ENCODE measurements at places on chromosomes 16 and 17.

DNA sequence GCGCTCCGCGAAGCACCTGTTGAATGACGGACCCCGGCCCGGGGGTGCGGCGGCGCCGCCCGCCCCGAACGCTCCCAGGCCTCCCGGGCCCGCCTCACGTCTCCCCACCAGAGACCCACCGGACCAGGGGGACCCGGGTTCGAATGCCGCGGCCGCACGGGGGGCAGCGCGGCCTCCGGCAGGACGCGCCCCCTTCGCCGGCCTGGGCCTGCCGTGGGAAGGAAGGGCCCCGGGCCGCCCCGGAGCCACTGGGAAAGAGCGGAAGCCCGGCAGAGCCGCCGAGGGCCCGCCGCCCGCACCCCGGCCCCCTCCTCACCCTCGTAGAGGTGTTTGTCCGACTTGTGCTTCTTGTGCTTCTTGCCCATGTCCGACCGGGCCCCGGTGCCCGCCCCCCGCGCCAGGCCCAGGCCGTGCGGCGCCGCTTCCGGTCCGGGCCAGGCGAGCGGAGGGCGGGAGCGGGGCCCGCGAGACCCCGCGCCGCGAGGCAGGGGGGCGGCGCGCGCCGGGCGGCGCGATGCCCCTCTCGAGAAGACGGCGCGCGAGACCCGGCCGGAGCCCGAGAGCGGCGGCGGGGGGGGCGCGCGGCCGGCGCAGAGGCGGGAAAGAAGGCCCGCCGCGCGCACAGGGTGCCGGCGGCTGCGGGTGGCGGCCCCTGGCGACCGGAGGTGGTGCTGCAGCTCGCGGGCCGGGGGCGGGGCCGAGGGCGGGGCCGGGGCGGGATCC, at the start of gene BRD7:
TSS of gene BRD7 (minus strand) at position 579 of the 723 bp plus-strand sequence. CDS start at position 365, 214 bp downstream.
- peak; percentile 89 for ATAC-seq

- peak; percentile 92 for ATAC-seq
These were observed at the start of gene KLHL36 for GRCh38 chr16:84647828-84648594. Gene KLHL36, plus strand, starts transcription at chr16:84648511. Its CDS starts 2,357 bp downstream, at chr16:84650868.

GRCh38 chr16:79988721-79989220, 388.2 kb upstream of the MAF start:
- no peak for ATAC-seq

GRCh38 chr17:353213-353837, 718 bp upstream of the RPH3AL start:
- ATAC-seq, result peak; percentile 55

GRCh38 chr17:16622540-16623277, 30.9 kb downstream of the ZNF624 start:
- no peak for ATAC-seq

DNA sequence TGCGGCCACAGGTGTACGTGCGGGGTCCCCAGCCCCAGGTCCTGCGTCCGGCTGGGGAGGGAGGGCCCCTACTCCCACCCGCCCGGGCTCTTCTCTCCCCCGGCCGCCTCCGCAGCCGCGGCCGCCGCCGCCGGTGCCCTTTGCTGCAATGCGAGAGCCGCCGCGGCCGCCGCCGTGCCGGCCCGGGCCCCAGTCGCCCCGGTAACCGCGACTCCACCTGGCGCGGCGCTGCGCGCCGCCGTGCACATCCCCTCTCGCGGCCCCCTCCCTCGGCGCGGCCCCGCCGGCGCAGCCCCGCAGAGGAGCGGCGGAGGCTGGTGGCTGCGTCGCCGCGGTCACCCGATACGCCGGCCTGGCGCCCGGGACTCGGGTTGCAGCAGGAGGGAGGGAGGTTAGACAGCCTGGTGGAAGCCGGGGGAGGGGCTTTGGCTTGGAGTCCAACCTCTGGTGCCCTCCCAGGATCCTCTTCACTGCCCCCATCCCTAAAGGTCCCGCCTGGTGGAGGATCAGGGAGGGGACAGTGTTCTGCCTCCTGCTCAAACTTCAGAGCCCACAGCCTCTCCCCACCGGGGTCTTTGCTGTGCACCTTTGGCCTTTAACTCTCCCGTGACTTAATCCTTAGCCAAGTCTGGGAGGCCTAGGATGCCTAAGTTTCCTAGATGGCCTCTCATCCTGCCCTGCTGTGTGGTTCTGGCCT, 32.9 kb downstream of the SRCIN1 start:
- ATAC-seq, result peak; percentile 26

DNA sequence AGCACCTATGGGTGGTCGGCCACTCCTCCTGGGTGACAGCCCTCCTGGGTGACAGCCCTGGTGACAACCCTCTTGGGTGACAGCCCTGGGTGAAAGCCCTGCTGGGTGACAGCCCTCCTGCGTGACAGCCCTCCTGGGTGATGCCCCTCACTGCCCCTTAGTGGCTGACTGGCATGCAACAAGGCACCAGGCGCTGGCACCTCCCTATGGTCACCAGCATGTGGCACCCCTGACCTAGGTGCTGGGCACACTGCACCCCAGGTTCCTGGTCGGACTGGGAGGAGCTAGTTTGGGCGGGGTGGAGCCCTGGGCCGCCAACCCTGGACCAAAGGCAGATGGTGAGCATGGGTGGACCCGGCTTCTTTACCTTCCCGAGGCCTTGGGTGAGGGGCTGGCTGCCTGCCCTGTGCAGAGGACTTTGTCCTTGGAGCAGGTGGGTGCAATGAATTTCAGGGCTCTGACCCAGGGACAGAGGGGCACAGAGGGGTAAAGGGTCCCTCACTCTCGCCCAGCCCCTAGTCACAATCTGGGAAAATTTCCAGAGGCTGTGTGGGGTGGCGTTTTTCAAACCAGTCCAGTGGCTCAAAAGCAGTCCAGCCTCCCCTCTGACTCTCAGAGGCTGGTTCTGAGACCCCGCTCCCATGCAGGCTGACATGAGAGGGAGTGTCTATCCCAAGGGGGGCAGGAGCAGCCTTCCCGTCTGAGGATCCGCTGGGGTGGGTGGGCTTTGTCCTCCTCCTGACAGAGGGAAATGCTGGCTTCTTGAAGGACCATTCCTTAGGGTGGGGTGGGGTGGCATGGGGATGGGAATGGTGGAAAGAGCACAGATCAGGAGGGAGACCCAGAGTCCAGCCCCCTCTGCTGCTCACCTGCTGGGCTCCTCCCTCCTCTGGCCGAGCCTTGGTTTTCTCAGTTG, 25.9 kb upstream of the TNFRSF13B start:
- ATAC-seq, result peak; percentile 54

- no peak for ATAC-seq
These were observed at the start of gene ADAD2 for GRCh38 chr16:84190731-84191388. Gene ADAD2, plus strand, starts transcription at chr16:84191157. Its CDS starts 74 bp downstream, at chr16:84191231.

- peak; percentile 76 for ATAC-seq
These were observed 2.0 kb downstream of the CRYM start for GRCh38 chr16:21276090-21276489.

GRCh38 chr16:456891-457483, 31.5 kb downstream of the RAB11FIP3 start:
- ATAC-seq, result no peak

DNA sequence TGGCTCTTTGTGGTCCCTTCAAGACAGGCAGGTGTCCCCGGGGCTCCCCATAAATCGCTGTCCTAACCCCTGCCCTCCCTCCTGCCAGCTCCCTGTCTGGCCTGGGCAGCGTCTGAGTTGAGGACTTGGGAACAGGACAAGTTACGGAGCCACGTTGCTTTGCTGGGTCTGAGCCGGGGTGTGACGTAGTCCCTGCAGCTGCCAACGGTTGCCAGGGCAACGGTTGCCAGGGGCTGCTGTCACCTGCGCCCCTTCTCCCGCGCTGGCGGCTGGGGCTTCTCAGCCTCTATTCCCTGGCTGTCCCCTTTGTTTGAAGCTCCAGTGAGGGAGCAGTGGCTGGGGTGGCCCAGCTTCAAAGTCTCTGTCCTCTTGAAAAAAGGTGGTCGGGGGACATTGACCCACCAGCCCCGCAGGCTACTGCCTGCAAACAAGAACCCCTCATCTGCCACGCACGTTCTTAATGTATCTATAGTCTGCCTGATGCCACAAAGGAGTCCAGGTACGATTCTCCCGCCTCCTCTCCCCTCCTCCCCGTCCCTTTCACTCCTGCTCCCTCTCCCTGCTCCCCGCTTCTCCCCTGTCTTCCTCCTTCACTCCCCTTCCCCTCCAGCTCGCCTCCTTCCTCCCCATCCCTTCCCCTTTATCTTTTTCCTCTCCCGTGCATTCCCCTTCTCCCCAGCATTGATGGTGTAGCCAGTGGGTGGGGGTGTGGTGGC, 10.9 kb downstream of the ADGRG1 start:
- ATAC-seq, result no peak

DNA sequence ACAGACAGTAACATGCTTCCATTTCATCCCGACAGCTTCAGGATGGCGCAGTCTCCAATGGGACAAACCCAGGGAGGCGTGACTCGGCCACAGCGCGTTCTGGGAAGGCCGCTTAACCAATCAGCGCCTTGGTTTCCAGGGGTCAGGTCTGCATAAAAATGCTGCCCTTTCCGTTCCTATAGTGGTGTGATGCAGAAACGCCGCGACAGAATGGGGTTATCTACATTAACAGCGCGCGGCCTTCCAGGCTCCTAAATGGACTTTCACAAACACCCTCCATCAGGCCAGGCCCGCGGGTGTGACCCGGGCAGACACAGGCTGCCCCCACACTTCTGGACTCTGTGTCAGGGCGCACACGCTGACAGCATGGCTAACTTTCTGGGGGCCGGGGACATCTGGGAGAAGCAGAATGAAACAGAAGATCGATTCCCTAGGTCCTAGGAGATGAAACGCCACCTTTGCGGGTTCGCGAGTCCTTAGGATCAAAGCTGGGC, 792 bp downstream of the TMEM231 start:
- ATAC-seq, result peak; percentile 46
